ENCODE measurements at places on chromosomes 7 and 10.

GRCh38 chr7:100406767-100407166 is 21.7 kb downstream of the ZCWPW1 start:
- DNase-seq, result no peak

DNA sequence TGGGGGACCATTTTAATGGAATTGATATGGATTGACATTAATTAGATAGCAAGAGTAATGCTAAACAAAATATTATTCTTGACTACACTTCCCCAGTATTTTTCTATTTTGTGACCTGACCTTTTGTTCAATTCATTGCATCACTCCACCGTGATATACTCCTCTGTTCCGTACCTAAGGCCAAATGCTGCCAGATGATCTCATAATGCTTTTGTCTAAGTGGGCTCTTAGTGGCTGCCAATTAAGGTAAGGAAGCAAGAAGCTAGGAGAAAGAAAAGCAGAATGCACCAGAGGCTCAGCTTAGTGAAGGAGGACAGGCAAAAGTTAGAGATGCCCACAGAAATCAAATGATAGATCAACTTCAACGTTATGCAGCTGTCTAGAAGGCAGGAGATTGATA is 36.4 kb downstream of the FEZF1 start:
- DNase-seq, result no peak

- no peak for DNase-seq
These were observed 42.3 kb upstream of the STEAP1B start for GRCh38 chr7:22542254-22542653.

- no peak for DNase-seq
These were observed 85.0 kb downstream of the MPP7 start for GRCh38 chr10:28217848-28218247.

DNA sequence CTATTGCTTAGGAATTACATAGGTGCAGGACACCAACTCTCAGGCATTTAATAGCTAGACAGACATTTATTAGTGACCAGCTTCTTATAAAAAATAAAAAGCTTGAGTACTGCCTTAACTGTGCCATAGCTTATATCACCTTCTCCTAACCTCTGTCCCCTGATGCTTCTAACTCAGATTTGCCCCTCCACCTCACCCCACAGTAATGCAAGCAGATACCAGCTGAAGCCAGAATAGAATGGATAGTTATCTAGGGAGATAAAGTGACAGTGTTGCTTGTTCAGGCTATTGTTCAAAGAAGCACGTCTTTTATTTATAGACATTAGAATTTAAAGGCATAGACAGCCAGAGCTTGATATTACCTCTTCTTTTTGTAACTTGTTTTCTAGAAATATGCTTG is 99.6 kb upstream of the GLCCI1 start:
- DNase-seq, result no peak

- no peak for DNase-seq
These were observed 45.5 kb upstream of the CCDC3 start for GRCh38 chr10:13046851-13047528.
